PC-9 (cell line): ENCODE measurements at places on chromosomes 13 and 19. TPM values are rescaled to one million over a fixed set of nuclear protein-coding genes. Genes with fewer than 3 reads are reported as not detected.

DNA sequence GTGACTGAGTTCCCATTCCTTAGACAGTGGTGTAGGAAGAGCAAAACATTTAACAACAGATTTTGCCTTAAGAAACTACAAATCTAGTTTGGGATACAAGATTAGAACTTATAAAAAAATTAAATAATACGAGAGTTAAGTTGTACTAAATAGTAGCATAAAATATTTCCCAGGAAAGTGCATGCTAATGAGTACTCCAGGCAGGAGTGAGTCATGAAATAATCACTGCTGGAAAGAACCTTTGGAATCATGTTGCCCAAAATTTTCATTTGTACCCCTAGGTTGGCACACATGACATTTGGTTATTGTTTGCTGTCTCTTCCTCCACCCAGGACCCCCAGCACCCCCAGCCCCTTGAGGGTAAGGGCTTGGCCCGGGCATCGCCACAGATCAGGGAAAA, 26.3 kb upstream of the KL start:
- DNase-seq, result no peak

- DNase-seq, result no peak
Measured at GRCh38 chr13:73092829-73093228, 34.0 kb downstream of the KLF5 start.

Gene PGLYRP1
- not detected in 2 replicates for total RNA-seq

DNA sequence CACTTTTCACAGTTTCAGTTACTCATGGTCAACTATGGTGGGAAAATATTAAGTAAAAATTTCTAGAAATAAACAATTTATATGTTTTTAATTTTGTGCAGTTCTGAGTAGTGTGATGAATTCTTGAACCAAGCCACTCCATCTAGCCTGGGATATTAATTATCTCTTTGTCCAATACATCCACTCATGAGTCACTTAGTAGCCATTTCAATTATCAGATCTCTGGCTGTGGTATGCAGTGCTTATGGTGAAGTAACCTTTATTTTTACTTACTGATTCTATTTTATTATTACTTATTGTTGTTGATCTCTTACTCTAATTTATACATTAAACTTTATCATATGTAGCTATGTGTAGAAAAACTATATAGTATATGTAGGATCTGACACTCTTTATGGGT, 128.9 kb upstream of the KLHL1 start:
- no peak for DNase-seq

Gene PSG7
- not detected in 2 replicates for total RNA-seq

- DNase-seq, result no peak
Measured at GRCh38 chr19:18644196-18645034, 7.6 kb downstream of the KLHL26 start.

GRCh38 chr19:10968527-10969135, 7.8 kb downstream of the SMARCA4 start:
- DNase-seq, result no peak

- no peak for DNase-seq
Measured at GRCh38 chr13:76837801-76838200, 48.4 kb downstream of the KCTD12 start.

GRCh38 chr19:35329323-35329722, 336 bp downstream of the CD22 start:
- DNase-seq, result no peak
